Liver (tissue), 10 donors: ENCODE measurements at places on chromosomes 13 and 19.

DNA sequence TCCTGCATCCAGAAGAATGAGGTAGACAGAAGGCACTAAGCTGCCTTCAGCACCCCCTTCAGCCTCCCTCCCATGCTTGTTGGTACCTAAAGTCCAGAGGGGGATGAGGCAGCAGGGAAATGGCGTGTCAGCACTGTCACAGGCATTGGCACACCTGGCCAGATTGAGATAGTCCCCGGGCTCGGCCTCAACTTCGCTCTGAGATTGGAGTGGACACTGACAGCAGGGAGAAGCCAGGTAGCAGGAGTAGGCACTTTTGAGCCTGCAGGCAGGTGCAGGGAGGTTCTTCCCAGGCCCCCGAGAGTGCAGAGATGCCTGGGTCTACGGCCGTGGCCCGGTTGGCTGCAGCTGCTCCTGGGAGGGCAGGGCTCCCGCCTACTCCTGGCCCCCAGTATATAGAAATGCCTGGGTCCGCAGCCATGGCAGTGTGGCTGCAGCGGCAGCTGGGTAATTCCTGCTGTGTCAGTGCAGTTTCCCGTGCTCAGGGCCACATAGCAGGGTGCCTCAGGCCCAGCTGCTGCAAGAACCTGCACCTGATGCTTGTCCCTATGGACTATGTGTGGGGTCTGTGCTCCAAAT is 160.3 kb downstream of the SLITRK6 start:
- DNase-seq: no peak

- no peak for DNase-seq
Observed at GRCh38 chr19:867301-867793, 7.9 kb downstream of the CFD start.

DNA sequence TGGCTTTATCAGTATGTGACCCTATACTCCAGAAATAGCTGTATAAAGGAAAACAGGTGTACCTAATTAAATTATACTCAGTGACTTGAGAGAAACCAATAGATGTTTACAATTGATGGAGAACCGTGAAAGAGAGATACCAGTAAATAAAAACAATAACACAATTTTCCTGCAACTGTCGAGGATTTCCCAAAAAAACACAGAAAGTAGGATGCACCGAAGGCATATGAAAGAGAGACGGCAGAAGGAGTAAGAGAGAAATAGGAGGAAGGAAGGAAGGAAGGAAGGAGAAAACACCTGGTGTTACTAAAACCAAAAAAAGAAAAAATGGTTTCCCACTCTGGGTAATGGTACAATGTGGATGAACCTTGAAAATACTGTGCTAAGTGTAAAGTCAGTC is 6.8 kb upstream of the ZNF229 start:
- no peak for DNase-seq

- no peak for DNase-seq
Observed at GRCh38 chr13:91174886-91175501, 172.5 kb upstream of the MIR17HG start.

- no peak for DNase-seq
Observed at GRCh38 chr13:106184790-106185189, 350.7 kb downstream of the EFNB2 start.

DNA sequence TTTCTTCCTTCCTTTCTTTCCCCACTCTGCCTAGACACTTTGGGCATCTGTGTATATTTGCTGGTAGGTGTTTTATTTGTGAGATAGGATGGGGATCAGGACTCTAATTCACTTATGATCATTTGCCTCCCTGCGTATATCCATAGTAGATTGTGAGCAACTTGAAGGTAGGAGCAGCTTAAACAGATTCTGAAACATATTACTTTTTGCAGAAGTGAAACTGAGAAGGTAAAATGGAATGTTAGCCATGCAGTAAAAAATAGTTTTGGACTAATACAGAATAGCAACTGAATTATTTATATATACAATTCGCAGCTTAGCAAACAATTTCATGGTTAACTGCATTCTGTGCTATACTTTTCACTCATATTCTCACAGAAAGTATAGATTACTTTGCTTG is 38.7 kb downstream of the RNF6 start:
- no peak for DNase-seq

- no peak for DNase-seq
Observed at GRCh38 chr19:56678205-56678604, 6.6 kb upstream of the ZNF835 start.

DNA sequence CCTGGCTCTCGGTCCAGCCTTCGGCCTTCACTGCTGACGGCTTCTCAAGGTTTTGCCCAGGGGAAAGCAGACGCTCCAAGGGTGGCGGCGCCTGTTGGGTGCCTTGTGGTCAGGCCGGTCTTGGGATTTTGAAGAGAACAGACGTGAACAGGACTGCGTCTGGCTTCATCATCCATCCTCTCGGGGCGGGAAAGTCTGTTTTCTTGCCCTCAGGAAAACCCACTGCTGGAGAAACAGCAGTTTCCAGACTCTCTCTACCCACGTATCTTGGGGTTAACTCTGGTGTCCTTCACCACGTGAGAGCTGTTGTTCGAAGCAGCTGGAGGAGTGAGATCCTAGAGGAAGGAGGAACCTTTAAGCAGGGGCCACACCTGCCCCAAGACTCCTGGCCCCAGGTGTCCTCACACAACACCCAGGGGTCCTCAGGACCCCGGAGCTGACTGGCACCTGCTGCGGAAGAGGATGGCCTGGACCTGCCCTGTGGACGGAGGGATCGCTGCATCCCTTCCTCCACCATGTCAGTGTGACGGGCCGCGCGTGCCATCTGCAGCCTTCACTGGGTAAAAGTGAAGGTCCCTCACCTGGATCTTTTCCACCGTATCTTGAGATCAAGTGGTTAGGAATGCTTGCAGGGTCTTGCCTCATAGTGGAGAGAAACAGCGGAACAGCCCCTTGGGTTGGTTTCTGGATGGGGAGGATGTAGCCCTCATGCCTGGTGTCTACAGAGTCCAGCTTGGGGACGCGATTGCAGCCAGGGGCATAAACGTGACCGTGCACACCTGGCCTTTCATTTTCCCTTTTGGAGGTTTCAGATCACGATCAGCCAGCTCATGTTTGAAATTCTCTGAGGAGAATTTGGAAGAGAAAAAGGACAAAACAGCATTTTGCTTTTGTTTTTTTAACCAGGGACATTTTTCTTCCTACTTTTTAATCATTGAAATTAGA is 69.5 kb upstream of the MCF2L start:
- no peak for DNase-seq

- DNase-seq: no peak
Observed at GRCh38 chr13:113452466-113452865, 822 bp downstream of the ADPRHL1 start.

- no peak for DNase-seq
Observed at GRCh38 chr13:112983428-112984196, 14.6 kb downstream of the MCF2L start.

GRCh38 chr19:55452749-55453346 is 8.6 kb downstream of the ISOC2 start:
- peak; percentile 84 for DNase-seq

GRCh38 chr19:10983026-10983425 is 22.2 kb downstream of the SMARCA4 start:
- DNase-seq: no peak

GRCh38 chr19:27905074-27905473 is 1307.9 kb downstream of the UQCRFS1 start:
- DNase-seq: no peak

DNA sequence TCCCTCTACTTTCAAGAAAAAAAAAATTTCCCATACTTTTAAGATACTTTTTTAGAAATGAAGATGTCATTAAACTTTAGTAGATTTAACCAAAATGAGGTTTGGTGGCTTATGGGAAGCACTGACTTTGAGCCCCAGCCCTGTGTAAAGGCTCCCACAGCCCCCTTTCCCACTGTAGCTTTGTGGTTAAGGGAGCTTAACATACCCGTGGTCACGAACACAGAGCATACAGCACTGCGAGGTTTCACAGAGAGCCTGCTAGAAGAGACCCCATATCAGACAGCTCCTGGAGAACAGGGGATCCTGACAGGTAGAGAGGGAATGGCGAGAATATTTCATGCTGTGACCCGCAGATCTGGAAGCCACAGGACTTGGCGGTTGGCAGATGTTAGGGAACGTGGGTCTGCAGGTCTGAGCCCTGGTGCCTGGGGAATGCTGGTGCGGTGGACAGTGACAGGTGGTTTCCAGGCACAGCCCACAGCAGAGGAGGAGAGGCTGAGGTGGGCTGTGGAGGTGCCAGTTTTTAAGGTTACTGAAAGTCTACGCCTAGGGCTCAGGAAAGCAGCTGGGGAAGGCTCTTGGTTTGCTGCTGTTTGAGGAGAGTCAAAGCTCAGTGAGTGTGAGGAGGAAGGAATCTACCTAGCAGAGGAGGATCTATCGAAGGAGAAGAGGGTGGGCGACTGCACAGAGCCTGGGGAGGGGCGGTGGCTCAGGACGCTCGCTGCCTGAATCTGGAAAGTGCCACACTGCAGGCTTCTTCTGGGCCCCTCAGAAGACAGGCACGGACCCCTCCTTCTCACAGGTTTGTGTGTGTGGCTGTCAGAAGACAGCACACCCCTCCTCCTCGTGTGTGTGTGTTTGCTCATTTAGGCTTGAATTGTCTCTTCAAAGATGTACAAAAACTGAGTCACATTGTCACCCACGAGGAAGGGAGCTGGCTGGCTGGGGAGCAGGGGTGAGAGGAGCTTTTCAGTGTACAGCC is 49.9 kb downstream of the SLC7A9 start:
- no peak for DNase-seq

DNA sequence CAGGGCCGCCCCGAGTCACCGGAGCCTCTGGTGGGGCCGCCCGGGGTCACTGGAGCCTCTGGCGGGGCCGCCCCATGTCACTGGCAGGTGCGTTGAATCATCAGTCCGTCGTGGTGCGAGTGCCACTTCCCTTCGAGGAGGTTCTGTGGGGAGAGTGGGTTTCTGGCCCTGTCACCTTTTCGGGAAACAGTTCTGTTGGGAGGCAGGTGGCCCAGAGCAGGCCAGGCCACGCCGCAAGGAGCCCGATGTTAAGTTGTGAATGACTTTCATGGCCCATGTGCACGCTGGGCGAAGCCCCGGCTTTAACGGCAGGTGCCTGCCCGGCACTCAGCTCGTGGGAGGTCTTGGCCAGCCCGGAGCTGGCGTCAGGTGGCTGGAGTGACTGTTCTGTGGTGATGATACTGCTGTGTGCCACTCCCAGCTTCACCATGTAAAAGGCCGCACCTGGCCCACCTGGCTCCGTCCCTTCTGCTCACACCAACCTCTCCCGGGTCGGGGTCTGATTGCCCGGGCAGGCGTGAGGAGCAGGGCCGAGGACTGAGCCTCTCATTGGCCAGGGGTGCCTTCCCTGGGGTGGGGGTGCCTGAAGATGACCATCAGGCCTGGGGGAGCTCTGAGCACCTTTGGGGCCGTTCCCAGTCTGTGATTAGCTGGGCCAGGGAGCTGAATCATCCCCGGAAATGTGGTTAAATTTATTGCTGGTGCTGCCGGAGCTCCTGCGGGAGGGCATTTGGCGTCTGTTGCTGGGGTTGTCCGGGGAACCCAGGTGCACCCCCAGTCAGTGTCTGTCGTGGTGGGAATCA is 29.2 kb downstream of the CSNK1G2 start:
- no peak for DNase-seq
